ENCODE measurements at places on chromosomes 11 and 22.

DNA sequence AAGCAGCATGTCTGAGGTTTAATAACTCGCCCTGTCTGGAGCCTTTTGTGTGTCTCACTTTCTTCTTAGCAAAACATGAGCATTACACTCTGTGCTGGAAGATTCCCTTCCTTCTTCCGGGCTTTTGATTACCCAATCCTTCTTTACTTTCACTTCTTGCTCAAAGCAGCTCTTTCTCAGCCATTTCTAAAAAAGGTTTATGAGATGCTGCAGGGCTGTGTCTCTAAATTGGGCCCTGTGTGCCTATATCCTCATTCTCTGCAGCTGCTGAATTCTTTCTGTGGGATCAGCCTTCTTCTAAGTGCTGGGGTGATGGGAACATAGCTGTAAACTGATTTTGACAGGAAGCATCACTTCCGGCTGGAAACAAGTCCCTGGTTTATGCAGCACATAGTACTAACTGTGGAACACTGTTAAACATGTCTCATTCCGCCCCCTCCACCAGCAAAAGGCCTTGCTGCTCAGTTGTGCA is 71.8 kb downstream of the PIWIL4 start:
- DNase-seq: no peak

DNA sequence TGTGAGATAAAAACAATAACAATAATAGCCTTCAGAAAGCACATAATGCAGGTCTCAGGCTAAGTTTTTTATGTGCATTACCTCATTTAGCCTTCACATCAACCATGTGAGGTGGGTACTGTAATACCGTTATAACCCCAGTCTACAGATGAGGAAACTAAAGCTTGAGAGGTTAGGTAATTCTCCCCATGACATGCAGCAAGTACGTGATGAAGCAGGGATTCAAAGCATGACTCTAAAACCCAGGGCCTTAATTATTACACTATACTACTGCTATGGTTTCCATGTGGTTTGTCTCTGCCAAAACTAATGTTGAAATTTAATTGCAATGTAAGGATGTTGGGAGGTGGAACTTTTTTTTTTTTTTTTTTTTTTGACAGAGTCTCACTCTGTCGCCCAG is 37.7 kb upstream of the FDX1 start:
- no peak for DNase-seq

DNA sequence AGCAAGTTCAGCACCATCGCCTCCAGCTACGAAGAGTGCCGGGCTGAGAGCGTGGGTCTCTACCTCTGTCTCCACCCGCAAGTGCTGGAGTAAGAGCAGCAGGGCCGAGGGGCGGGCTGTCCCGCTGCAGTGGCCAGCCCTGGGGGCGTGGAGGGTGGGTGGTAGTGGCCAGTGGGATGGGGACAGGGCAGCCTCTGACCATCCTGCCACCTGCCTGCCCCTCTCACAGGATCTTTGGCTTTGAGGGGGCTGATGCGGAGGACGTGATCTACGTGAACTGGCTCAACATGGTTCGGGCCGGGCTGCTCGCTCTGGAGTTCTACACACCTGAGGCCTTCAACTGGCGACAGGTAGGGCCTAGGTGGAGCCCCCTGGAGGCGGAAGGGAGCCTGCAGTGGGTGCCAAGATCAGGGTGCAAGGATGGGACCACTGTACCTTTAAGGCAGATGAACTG is 15.0 kb upstream of the BBS1 start:
- DNase-seq: no peak

DNA sequence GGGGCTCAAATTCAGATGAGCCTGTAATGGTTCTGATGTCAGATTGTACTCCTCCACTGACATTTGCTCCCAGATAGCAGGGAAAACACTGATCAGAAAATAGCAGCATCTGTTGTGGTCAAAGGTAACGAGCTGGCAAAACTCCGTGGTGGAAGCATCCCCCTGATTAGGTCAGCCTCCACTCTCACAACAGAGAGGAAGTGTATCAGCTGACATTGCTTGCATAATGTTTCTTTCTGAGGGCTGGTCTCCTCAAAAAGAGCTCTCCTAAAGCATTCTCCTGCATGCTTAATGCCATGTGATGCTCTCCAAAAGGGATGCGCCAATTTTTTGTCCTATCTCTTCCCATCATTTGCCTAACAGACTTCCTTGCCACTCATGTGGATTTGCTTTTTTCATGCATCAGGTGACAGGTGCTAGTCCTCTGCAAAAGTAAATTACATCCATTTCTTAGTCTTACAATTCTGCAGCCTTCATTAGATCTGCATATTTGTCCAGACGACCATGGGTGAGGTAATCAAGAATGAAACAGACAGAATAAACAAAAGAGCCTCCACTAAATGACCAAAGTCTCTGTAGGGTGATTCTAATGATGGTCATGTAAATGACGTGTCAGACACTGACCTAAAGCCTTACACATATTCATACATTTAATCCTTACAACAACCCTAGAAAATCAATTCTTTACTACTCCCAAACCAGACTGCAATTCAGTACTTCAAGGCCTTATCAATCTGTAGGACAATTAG is 6.4 kb upstream of the TENM4 start:
- no peak for DNase-seq

- DNase-seq: no peak
Observed at GRCh38 chr11:117557361-117557760, 229.7 kb downstream of the CEP164 start.

- no peak for DNase-seq
Observed at GRCh38 chr11:83088965-83089364, 17.3 kb upstream of the RAB30 start.

DNA sequence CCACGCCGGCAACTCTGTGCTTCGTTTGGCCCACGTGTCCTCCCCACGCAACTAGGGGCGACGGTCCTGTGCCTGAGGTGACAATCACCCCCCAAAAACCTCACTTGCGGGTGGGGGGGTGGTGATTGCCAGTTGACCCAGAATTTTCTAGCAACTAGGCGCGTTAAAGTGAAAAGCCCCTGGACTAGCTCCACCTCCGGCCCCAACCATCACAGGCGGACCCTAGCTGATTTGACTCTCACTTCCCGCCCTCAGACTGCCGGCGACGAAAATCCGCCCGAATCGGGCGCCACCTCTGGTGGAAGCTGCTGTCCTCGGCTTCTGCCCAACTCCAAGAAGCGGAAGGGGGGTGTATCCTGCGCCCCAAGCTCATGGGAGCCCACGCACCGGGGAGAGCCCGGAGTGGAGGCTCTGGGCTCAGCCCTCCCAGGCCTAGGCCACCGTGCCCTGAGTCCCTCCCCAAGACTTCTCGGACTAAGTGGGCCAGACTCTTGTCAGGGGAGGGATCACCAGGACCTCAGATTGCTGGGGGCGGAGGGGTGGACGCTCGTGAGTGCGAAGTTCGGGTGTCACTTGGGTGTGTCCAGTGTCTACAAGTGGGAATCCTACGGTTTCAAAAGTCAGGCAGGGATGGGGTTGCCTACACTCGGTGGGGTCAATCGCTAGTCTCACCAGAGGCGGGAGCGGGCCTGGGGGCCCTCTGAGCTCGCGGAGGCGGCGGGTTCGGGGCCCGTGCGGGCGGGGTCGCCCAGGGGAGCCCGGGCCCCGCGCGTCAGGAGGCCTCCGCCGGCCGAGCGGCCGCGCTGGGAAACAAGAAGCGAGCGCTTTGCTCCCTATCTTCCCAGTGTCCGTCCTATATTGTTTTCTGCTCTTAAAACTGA is 12.3 kb downstream of the PAX6 start:
- no peak for DNase-seq

GRCh38 chr22:24247011-24247507 is 2.2 kb upstream of the GGT5 start:
- DNase-seq: no peak

- no peak for DNase-seq
Observed at GRCh38 chr11:109641549-109641948, 219.6 kb downstream of the C11orf87 start.

GRCh38 chr11:126853732-126854131 is 146.8 kb downstream of the KIRREL3 start:
- no peak for DNase-seq

- DNase-seq: no peak
Observed at GRCh38 chr11:27230192-27230572, 132.8 kb downstream of the CCDC34 start.

- peak; percentile 10 for DNase-seq
Observed at GRCh38 chr11:83249972-83250593, 36.1 kb downstream of the CCDC90B start.

DNA sequence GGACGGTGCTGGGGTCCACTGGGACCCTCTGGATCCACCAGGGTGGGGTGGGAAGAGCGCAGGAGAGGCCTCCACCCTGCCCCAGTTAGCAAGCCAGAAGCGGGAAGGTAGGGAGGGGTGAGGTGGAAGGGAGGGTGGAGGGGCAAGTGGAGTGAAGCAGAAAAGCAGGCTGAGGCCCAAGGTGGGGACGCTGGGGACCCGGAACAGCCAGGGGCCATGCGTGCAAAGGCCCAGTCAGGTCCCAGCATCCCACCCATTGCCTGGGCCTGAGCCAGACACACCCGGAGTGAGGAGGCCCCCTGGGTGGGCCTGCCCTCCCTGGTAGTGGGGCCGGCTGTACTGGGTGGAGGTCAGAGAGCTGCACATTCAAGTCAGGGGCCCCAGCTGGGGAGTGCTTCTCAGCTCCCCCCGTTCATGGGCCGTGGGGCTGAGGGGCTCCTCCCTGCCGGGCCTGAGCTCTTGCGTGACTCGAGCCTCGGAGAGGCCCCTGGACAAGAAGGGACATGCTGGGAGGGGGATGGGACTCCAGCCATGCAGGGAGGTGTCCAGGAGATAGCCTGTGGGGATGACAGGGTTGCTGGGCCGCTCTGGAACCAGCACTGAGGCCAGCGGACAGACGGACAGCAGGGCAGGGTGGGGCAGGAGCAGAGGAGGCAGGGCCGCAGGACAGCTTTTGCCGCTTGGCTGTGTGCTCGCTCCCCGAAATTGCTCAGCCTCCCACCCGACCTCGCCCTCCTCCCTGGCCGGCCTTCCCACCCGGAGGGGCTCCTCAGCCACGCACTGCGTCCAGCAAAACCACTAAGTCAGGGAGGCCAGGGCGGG is 7.7 kb downstream of the TNNT3 start:
- no peak for DNase-seq

- no peak for DNase-seq
Observed at GRCh38 chr11:45021692-45022141, 71.0 kb upstream of the TP53I11 start.

DNA sequence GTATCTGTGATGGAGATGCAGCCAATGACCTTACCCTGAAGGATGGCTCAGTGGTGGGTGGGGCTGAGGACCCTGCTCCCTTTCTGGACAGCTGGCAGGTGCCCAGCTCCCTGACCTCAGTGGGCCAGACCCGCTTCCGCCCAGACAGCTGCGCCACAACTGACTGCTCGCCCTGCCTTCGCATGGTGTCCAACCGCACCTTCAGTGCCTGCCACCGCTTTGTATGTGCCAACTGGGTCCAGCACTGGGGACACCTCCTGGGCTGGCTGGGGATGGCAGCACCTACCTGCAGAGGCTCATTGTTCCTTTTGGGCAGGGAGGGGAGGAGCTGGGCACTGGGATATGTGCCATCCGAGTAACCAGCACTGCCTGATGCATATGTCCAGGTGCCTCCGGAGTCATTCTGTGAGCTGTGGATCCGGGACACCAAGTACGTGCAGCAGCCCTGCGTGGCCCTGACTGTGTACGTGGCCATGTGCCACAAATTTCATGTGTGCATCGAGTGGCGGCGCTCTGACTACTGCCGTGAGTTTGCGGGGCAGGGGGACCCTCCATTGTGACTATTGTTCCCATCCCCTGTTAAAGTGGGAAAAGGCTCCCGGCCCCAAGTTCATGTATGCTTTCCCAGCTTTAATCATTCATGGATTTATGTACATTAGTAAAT is 84.8 kb downstream of the OTOG start:
- DNase-seq: no peak

GRCh38 chr22:21044931-21045584 is 688 bp upstream of the LRRC74B start:
- DNase-seq: no peak

- no peak for DNase-seq
Observed at GRCh38 chr11:24944891-24945290, 448.0 kb downstream of the LUZP2 start.

DNA sequence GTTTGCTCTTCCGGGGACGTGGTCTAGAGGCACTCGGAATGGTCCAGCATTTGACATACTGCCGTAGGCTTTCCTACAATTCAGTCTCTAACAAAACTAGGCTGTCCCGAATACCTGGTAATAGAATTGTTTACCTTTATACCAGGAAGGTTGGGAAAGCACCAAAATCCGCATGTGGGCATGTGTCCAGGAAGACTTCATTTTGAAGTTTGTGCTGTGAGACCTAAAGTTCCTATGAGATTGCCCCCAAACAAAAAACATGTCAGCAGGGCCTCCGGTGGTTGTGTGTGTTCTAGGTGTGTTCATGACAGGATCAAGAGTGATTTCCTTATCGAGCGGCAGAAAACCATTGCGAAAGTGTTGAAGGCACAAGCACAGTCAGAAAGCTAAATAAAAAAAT is 26.1 kb downstream of the HSPA8 start:
- no peak for DNase-seq

DNA sequence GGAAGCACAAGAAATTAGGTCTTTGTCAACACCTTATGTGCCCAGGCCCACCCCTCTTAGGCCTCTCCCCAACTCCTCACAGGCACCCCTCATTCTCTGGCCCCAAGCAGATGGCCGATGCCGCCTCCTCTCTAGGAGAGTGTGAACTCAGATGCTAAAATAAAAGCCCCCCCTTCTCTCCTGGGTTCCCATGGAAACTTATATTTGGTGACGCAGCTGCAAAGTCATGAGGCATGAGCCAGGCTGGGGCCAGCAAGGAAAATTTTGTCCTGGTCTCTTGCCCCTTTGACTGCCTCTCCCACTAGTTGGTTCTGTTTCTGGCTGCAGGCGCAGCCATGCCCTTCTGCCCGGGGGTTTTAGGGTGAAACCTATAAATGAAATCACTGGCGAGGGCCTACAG is 11.8 kb downstream of the RCOR2 start:
- no peak for DNase-seq

- DNase-seq: no peak
Observed at GRCh38 chr11:35583126-35583525, 35.1 kb upstream of the FJX1 start.

DNA sequence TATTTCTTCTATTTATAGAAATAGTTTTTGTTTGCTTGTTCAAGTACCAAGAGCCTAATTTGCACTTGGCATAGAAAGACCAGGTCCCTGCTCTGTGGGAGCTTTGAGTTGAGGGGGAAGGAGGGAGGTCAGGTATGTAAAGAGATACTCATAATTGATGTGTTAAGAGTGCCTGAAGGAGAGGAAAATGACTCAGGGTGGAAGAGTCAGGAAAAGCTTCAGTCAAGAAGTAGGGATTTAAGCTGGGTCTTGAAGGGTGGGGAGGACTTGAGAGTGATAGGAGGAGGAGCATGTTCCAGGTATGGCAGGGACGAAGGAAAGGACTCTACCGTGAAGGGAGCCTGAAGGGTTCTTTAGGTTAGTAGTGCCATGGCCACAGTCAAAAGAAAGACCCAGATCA is 9.0 kb downstream of the RBX1 start:
- DNase-seq: no peak

- DNase-seq: no peak
Observed at GRCh38 chr11:35507688-35508087, 17.7 kb downstream of the PAMR1 start.

GRCh38 chr11:64083398-64084080 is 47.8 kb downstream of the FLRT1 start:
- DNase-seq: no peak

All from NCI-H748 treated with DMSO at 0.1 percent for 48 hours (cell line).